ENCODE measurements at places on chromosomes 16 and 17.

GRCh38 chr16:30376461-30376902 is 1.9 kb downstream of the MYL11 start:
- no peak for DNase-seq

GRCh38 chr16:15739950-15740349 is 89.9 kb downstream of the NDE1 start:
- no peak for DNase-seq

- no peak for DNase-seq
Observed at GRCh38 chr16:84955427-84955826, 55.9 kb downstream of the ZDHHC7 start.

GRCh38 chr16:54585094-54585997 is 298.8 kb upstream of the IRX3 start:
- DNase-seq = no peak

DNA sequence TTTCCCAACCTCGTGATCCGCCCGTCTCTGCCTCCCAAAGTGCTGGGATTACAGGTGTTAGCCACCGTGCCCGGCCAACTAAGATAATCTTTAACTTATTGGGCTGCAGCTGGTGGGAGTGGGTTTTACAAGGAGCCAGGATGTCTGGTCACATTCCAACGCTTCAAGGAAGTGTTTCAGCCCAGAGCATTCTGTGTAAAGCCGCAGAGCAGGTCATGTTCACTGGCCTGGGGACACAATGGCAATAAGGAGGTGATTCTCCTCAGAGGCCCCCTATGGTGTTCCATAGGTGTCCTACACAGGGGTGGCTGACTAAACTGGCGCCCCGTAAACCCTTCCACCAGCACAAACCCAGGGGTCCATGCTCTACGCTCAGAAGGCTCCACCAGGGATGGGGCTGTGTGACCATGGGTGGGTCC is 1.2 kb downstream of the QPRT start:
- no peak for DNase-seq

DNA sequence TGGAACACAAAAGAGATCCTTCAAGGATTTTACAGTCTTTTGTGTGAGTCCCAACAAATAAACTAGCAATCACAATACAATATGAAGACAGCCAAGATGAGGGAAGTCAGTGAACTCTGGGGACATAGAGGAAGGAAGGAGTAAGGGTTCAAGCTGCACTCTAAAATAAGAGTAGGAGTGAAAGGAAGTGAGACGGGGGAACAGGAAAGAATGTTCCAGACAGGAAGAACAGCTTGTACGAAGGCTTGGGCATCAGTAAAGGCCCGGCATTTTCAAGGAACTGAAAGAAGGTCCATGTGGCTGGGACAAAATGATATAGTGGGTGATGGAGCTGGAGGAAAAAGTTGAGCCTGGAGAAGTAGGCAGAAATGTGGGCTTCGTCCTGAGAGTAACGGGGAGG is 4.5 kb downstream of the CCL17 start:
- DNase-seq = no peak

- no peak for DNase-seq
Observed at GRCh38 chr17:37643869-37644268, 623 bp upstream of the DDX52 start.

DNA sequence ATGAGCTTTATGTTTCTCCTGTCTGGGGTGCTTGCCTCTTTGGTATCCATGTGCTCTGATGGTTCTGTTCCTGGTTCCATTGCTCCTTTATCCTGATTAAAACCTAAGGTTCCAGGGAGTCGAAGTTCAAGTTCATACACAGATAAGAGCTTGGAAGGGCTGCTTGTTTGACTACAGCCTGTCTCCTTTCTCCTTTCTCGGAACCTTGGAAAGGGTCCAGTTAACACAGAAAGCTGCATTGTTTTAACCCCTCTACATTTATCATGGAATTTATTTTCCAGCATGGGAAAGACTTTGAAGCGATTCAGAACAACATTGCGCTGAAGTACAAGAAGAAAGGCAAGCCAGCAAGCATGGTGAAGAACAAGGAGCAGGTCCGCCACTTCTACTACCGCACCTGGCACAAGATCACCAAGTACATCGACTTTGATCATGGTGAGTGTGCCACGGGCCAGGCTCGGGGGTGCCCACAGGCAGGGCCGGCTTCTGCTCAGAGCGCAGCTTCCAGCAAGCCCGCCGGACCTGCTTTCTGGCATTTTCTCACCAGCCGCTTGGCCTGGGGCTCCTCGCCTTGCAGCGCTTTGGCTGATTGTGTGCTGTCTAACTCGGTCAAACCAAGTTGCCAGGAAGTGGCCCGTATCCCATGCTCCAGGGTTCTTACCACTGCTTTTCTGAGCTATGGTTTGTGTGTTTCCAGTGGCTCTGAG is 19.9 kb downstream of the CRAMP1 start:
- DNase-seq = no peak

- DNase-seq = no peak
Observed at GRCh38 chr17:17911001-17911613, 61.1 kb downstream of the TOM1L2 start.

DNA sequence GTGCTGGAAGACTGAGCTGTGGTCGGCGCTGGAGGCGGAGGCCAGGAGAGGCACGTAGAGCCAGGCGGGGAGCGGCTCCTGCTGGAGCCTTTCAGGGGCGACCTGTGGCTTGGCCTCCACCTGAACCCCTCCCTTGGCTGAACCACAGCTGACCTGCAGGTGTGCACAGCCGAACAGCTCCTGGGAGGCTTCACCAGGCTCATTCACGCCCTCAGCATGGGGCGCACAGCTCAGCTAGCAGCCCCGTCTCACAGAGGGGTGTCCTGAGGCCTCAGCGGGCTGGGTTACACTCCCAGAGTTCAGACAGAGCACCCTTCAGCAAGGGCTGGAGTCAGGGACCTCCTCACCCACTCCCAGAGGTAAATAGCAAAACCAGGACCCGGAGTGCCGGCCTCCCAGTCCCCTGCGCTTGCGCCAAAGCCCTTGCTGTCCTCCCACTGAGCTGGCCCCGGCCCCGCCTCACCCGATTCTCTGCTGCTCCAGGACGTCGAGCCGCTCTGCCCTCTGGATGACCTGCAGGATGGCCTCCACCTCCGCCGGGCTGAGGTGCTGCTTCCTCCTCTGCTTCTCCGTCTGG is 31.7 kb downstream of the RPH3AL start:
- DNase-seq = no peak

DNA sequence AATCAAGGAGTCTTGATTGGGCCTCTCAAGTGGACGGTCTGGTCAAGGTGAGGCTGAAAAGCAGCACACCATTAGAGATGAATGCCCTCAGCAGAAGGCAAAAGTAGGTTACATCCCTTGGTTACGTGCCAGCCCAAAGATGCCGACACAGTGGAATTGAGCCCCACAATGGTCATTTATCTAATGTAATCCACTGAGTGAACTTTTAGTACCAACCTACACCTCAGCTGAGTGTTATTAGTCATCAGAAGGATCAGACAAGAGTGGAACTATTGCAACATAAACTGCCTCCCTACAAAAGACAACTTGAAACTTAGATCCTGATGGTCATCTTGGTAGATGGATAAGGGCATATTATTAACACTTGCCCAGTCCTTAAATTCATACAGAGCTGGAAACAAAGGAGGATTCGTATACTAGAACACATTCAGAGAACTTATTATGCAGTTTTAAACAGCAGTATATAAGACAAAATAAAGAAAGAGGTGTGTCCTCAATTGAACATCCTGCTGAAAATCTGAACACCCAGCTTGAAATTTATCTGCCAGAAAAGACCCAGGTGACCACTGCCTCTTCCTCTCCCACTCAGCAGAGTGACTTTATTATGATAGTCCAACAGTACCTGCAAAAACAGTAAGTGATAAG is 2.8 kb downstream of the DCUN1D3 start:
- no peak for DNase-seq

DNA sequence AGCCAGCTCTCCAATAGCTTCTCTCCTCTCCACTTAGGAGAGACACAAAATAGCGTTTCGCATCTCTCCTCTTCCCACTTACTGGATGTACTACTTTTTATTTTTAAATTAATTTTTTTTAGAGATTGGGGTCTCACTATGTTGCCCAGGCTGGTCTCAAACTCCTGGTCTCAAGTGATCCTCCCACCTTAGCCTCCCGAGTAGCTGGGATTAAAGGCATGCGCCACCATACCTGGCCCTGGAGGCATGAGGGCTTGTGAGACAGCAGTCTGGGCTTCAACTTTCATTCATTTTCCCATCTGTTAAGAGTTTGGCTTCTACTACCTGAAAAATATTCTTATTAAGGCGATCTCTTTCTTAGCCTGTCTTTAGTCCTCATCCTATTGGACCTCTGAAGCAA is 18.3 kb downstream of the SLC7A6OS start:
- DNase-seq = no peak

DNA sequence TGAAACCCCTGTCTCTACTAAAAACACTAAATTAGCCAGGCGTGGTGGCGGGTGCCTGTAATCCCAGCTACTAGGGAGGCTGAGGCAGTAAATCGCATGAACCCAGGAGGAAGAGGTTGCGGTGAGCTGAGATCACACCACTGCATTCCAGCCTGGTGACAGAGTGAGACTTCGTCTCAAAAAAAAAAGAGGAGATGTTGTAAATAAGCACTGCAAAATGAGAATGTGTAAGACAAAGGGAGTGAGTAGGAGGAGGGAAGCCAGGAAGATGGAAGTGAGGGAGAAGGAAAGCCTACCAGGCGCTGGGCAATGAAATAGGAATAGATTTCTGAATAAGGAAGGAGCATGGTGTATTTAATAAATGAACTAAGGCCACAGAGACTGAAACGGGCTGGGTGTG is 8.7 kb upstream of the PRPF8 start:
- no peak for DNase-seq

GRCh38 chr17:2780256-2780655 is 16.0 kb upstream of the RAP1GAP2 start:
- no peak for DNase-seq

DNA sequence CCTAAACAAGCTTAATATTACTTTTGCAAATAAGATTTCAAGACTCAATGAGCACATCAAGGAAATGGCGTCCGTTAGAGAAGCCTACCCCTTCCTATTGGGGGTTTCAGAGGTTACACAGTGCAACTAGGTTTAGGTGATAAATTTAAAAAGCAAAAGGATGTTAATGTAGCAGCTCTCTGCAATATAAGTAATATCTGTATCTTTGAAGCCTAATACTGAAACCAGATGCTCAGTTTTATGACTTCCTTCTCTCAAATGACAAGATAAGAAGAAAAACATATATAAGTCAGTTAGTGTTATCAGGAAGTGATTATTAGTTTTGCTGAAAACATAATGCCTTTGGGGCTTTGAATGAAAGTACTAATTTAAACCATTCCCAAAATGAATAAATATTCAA is 54.3 kb upstream of the MED13 start:
- no peak for DNase-seq

GRCh38 chr17:18117533-18117932 is 9.0 kb downstream of the MYO15A start:
- no peak for DNase-seq

- no peak for DNase-seq
Observed at GRCh38 chr17:14204546-14204945, 32.1 kb downstream of the CDRT15 start.

- DNase-seq = no peak
Observed at GRCh38 chr17:77724876-77725615, 233.5 kb upstream of the TNRC6C start.

GRCh38 chr16:55585631-55586030 is 19.1 kb downstream of the CAPNS2 start:
- DNase-seq = no peak

DNA sequence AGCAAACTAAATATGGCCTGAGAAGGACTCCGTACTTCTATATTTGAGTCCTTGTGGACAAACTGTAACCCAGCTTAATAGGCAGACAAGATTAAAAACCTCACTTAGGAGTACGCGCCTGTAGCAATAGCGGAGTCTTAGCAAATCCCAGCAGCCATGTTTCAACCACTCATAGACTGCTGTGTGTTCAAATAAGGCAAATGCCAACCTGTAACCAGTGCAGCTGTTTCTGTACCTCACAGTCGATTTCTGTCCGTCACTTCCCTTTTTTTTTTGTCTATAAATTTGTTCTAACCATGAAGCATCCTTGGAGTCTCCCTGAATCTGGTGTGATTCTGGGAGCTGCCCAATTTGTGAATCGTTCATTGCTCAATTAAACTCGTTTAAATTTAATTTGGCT is 30.2 kb downstream of the TANC2 start:
- no peak for DNase-seq

GRCh38 chr16:17261197-17261858 is 209.4 kb downstream of the XYLT1 start:
- no peak for DNase-seq

DNA sequence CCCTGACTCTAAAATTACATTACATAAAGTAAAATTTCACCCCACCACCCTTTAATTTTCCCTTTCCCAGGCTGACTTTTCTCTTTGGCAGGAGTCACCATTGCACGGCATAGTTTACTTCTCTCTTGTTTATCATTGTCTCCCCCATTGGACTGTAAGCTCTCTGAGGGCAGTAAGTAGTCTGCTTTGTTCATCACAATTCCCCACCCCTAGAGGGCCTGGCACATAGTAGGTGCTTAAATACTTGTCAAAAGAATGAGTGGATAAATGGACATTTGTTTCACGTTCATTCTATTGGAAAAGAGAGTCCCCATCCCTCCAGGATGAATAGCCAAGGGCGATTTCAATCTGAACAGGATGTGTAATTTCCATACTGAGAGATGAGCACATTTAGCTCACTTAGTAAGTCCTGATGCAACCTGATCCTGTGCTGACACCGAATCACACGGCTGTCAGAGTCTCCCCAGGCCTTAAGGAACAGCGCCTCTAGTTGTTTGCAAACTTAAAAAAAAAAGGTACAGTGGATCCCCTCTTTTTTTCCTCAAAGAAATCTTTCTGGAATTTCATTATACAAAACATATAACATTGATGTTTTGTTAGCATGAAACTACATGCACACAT is 54.0 kb downstream of the AKAP1 start:
- no peak for DNase-seq

GRCh38 chr17:80104956-80105375 is 3.6 kb downstream of the GAA start:
- DNase-seq = no peak

- no peak for DNase-seq
Observed at GRCh38 chr16:71426880-71427615, 14.8 kb downstream of the TLE7 start.

GRCh38 chr17:82592289-82592766 is 55.9 kb downstream of the WDR45B start:
- no peak for DNase-seq

DNA sequence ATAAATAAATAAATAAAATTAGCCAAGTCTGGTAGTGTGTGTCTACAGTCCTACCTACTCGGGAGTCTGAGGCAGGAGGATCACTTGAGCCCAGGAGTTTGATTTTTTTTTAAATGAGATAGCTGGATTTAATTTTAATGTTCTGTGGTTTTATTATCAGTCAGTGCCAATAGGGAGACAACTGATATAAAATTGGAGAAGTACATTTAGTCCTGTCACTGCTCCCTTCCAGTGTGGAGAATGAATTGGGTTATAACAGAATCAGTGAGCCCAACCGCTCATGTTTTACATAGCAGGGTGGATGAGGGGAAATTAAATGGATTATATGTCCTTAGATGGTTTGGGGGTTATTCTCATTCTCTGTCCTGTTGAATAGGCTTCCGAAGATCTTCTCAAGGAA is 6.2 kb downstream of the NME1 start:
- no peak for DNase-seq
